ENCODE measurements at places on chromosomes 16 and 17. TPM values are rescaled to one million over a fixed set of nuclear protein-coding genes. Genes with fewer than 3 reads are reported as not detected.
A peak's percentile ranks its signal among the peaks of the same experiment; 100 is the strongest.

The KRTAP4-4 gene
- total RNA-seq, result not detected

The GNG13 gene
- total RNA-seq, result not detected

The CIITA gene
- total RNA-seq, result 19.6 TPM

The WWOX gene
- 17.3 TPM for total RNA-seq

The GLG1 gene
- total RNA-seq, result 150 TPM

The MPP3 gene
- total RNA-seq, result 14.6 TPM

- peaks cover 4% of the 10 kb centered on the region for H3K4me1 ChIP-seq
- peak overlapping the region; percentile 93 for H3K27ac ChIP-seq
- no peaks in the 10 kb centered on the region for H3K27me3 ChIP-seq
- peak; percentile 86 for DNase-seq
- H3K4me3 ChIP-seq, result no peak overlapping the region
Observed at GRCh38 chr17:42248351-42249179, 27.6 kb downstream of the STAT5B start.

GRCh38 chr17:74337834-74338500 is 11.9 kb downstream of the KIF19 start:
- no peaks in the 10 kb centered on the region for H3K4me1 ChIP-seq
- no peak for DNase-seq
- H3K27me3 ChIP-seq, result no peaks in the 10 kb centered on the region
- no peak overlapping the region for H3K27ac ChIP-seq
- no peaks in the 10 kb centered on the region for H3K36me3 ChIP-seq
- no peak overlapping the region for H3K4me3 ChIP-seq

GRCh38 chr17:50893183-50893993 is 27.2 kb upstream of the TOB1 start:
- DNase-seq, result no peak
- no peak overlapping the region for H3K27ac ChIP-seq
- no peaks in the 10 kb centered on the region for H3K36me3 ChIP-seq
- no peak overlapping the region for H3K4me3 ChIP-seq

DNA sequence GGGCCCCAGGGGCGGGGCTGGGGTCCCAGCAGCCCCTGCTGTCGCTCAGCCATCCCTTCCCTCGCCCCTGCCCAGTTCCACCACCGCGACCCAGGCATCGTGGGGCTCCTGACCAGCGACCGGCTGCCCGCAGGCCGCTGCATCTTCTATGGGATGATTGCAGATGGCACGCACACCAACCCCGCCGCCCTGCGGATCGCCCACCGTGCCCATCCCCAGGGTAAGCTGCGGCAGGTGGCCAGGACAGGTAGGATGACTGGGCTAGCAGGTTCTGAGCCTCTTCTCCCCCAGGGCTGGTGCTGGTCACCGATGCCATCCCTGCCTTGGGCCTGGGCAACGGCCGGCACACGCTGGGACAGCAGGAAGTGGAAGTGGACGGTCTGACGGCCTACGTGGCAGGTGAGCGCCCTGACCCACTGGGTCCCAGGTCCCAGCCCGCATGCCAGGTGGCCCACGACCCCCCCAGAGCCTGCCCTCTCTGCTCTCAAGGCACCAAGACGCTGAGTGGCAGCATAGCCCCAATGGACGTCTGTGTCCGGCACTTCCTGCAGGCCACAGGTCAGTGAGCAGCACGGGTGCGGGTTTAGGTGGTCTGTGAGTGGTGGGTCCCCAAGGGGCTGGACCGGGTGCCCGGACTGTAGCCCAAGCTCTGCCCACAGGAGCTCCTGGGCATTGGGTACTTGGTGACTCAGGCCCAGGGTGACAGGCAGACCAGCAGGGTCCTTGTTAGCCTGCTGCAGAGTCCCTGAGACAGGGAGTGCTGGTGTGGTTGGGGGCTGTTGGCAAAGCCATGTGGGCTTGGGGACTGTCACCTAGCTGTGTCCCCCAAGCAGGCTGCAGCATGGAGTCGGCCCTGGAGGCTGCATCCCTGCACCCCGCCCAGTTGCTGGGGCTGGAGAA is 2.8 kb downstream of the CEMP1 start:
- DNase-seq, result no peak
- no peak overlapping the region for H3K4me3 ChIP-seq
- no peaks in the 10 kb centered on the region for H3K27me3 ChIP-seq
- no peak overlapping the region for H3K27ac ChIP-seq

GRCh38 chr17:68782789-68783188 is 172.4 kb downstream of the ABCA8 start:
- no peaks in the 10 kb centered on the region for H3K27me3 ChIP-seq
- H3K4me3 ChIP-seq, result no peak overlapping the region
- H3K27ac ChIP-seq, result no peak overlapping the region
- H3K4me1 ChIP-seq, result no peaks in the 10 kb centered on the region
- no peak for DNase-seq
- H3K36me3 ChIP-seq, result no peaks in the 10 kb centered on the region

GRCh38 chr17:2377659-2378058 is 23.2 kb downstream of the MNT start:
- no peaks in the 10 kb centered on the region for H3K27me3 ChIP-seq
- H3K4me3 ChIP-seq, result no peak overlapping the region
- H3K4me1 ChIP-seq, result no peaks in the 10 kb centered on the region
- no peak for DNase-seq
- no peak overlapping the region for H3K27ac ChIP-seq
- no peaks in the 10 kb centered on the region for H3K36me3 ChIP-seq

GRCh38 chr17:14068542-14069250 is 608 bp upstream of the COX10 start:
- peak overlapping the region; percentile 95 for H3K4me3 ChIP-seq
- no peaks in the 10 kb centered on the region for H3K27me3 ChIP-seq
- DNase-seq, result no peak
- peaks cover 8% of the 10 kb centered on the region for H3K4me1 ChIP-seq
- H3K27ac ChIP-seq, result peak overlapping the region; percentile 17

DNA sequence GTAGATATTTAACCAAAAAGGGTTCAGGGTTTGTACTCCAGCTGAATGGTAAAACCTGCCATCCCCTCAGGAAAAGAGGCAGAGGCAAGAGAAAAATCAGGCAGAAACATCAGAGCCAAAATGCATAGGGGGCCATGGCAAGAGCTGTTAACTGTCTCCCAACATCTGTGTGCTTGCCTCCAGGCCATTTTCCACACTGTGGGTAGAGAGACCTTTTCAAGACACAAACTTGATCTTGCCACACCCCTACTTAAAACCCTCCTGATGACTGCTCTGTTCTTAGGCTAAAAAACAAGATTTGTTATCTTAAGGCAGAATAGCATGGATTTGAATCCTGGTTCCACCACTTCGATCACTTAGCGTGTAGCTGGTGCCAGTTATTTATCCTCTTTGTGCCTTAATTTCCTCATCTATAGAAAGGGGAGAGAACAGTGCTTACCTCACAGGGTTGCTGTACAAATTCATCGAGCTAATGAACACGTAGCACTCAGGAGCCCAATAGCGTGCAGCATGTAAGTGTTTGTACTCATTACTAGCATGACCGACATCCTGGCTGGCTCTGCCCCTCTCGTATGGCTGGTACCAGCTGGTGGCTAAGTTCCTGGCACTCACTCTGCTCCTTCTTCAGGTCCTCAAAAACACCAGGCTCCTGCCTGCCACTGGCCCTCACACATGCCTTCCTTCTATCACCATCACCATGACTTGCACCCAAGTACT is 25.8 kb downstream of the STAT3 start:
- peaks cover 16% of the 10 kb centered on the region for H3K4me1 ChIP-seq
- H3K36me3 ChIP-seq, result no peaks in the 10 kb centered on the region
- no peak overlapping the region for H3K4me3 ChIP-seq

DNA sequence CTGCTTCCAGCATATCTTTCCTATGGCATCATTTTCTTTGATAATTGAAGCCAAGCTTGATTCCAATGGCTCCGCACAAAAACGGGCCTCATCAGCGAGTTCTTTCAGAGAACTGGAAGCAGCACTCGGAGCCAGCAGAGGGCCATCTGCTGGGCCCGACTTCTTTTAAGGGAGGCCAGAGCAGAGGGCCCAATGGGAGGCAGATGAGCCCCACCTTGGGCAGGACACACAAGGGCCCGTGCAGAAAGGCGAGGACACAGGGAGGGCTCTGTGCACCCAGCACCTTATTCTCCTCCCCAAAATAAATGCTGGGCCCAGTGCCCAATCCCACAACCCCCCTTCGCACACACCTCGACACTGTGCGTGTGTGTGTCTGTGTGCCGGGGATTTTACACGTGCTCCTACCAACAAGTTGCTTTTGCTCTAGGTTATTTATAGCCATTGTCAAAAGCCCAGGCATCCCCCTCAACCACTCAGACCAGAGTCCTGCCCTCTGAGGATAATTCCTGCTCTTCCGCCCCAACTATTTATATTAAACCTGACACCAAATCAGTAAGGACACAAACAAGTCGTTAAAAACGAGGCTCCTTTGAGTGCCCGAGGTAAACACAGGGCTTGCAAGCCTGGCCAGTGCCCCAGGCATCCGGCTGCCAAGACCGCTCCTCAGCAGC is 6.8 kb downstream of the AXIN2 start:
- H3K27ac ChIP-seq, result no peak overlapping the region
- H3K4me3 ChIP-seq, result no peak overlapping the region

- no peaks in the 10 kb centered on the region for H3K36me3 ChIP-seq
- H3K27ac ChIP-seq, result no peak overlapping the region
- no peak overlapping the region for H3K4me3 ChIP-seq
- H3K27me3 ChIP-seq, result no peaks in the 10 kb centered on the region
- peak; percentile 76 for DNase-seq
Observed at GRCh38 chr16:87461466-87461991, 31.3 kb downstream of the ZCCHC14 start.

GRCh38 chr17:36133602-36134236 is 30.1 kb downstream of the CCL4 start:
- H3K4me3 ChIP-seq, result no peak overlapping the region
- no peak overlapping the region for H3K27ac ChIP-seq
- no peaks in the 10 kb centered on the region for H3K36me3 ChIP-seq
- no peaks in the 10 kb centered on the region for H3K27me3 ChIP-seq
- no peaks in the 10 kb centered on the region for H3K4me1 ChIP-seq

GRCh38 chr17:50359005-50359699 is 13.2 kb downstream of the XYLT2 start:
- H3K4me1 ChIP-seq, result no peaks in the 10 kb centered on the region
- H3K36me3 ChIP-seq, result no peaks in the 10 kb centered on the region
- no peak overlapping the region for H3K4me3 ChIP-seq
- no peaks in the 10 kb centered on the region for H3K27me3 ChIP-seq

GRCh38 chr16:25713785-25714570 is 22.2 kb downstream of the HS3ST4 start:
- no peak overlapping the region for H3K27ac ChIP-seq
- H3K27me3 ChIP-seq, result no peaks in the 10 kb centered on the region
- no peak for DNase-seq
- H3K36me3 ChIP-seq, result no peaks in the 10 kb centered on the region
- H3K4me3 ChIP-seq, result no peak overlapping the region

- H3K36me3 ChIP-seq, result no peaks in the 10 kb centered on the region
- no peak overlapping the region for H3K27ac ChIP-seq
- H3K27me3 ChIP-seq, result no peaks in the 10 kb centered on the region
Observed at GRCh38 chr16:89924297-89924924, 1.3 kb downstream of the TUBB3 start.

- H3K36me3 ChIP-seq, result no peaks in the 10 kb centered on the region
- no peak for DNase-seq
- no peak overlapping the region for H3K4me3 ChIP-seq
Observed at GRCh38 chr17:77841742-77842527, 116.6 kb upstream of the TNRC6C start.

DNA sequence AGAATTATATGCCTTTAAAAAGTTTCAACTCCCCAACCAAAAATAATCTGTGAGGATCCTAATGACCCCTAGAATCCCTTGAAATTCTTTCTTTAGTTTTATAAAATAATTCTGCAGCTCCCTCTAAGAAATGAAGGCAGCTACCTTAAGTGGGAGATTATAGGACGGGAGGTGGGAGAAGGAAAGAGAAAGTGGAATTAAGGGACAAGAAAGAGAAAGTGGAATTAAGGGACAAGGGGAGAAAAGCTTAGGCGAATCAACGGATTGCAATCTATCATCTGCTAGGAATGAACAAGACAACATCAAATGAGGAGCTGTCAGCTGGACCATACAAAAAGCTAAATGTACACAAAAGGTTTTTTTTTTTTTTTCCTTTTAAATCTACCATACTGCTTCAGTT is 262.0 kb downstream of the ZFHX3 start:
- no peak for DNase-seq
- H3K27ac ChIP-seq, result no peak overlapping the region
- H3K4me3 ChIP-seq, result peak overlapping the region; percentile 27
- H3K27me3 ChIP-seq, result no peaks in the 10 kb centered on the region
- no peaks in the 10 kb centered on the region for H3K36me3 ChIP-seq
- H3K4me1 ChIP-seq, result no peaks in the 10 kb centered on the region

DNA sequence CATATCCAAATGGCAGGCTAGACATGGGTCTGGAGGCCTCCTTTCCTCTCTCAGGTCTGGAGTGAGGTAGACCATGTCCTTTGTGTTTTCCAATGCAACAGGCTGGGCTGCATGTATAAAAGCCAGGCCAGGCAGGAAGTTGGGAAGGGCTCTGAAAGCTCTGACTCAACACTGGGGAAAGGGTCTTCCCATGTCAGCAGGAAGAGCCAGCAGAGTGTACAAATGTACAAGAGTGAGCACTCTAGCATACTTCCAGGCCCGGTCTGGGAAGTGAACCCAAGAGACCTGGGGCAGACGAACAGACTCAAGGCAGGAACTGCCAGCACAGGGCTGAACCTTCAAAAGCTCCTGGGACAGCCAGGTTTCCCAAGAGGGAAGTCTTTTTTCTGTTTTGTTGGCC is 7.0 kb downstream of the ATPAF2 start:
- no peaks in the 10 kb centered on the region for H3K27me3 ChIP-seq
- no peaks in the 10 kb centered on the region for H3K36me3 ChIP-seq
- DNase-seq, result no peak
- H3K27ac ChIP-seq, result no peak overlapping the region
- H3K4me1 ChIP-seq, result no peaks in the 10 kb centered on the region

GRCh38 chr16:30525844-30526136 is 576 bp downstream of the ZNF768 start:
- no peaks in the 10 kb centered on the region for H3K36me3 ChIP-seq
- DNase-seq, result no peak
- no peaks in the 10 kb centered on the region for H3K4me1 ChIP-seq
- H3K27ac ChIP-seq, result no peak overlapping the region
- no peaks in the 10 kb centered on the region for H3K27me3 ChIP-seq

- no peak overlapping the region for H3K4me3 ChIP-seq
- H3K4me1 ChIP-seq, result no peaks in the 10 kb centered on the region
- no peak for DNase-seq
- H3K27me3 ChIP-seq, result no peaks in the 10 kb centered on the region
- H3K27ac ChIP-seq, result no peak overlapping the region
- H3K36me3 ChIP-seq, result no peaks in the 10 kb centered on the region
Observed at GRCh38 chr17:74968361-74968780, 4.2 kb downstream of the HID1 start.

GRCh38 chr16:56279132-56279531 is 87.8 kb downstream of the GNAO1 start:
- H3K4me1 ChIP-seq, result no peaks in the 10 kb centered on the region
- no peak overlapping the region for H3K27ac ChIP-seq
- no peaks in the 10 kb centered on the region for H3K36me3 ChIP-seq
- no peak overlapping the region for H3K4me3 ChIP-seq
- DNase-seq, result no peak
- no peaks in the 10 kb centered on the region for H3K27me3 ChIP-seq

GRCh38 chr17:31535581-31535981 is 144.1 kb downstream of the RAB11FIP4 start:
- H3K4me3 ChIP-seq, result no peak overlapping the region
- no peaks in the 10 kb centered on the region for H3K27me3 ChIP-seq
- no peaks in the 10 kb centered on the region for H3K4me1 ChIP-seq
- H3K27ac ChIP-seq, result no peak overlapping the region
- DNase-seq, result no peak
- H3K36me3 ChIP-seq, result no peaks in the 10 kb centered on the region

All from aorta (tissue), 5 donors.